ENCODE measurements at places on chromosomes 2 and 18.

GRCh38 chr18:11391661-11392060, 217.7 kb upstream of the SLC35G4 start:
- DNase-seq, result no peak

GRCh38 chr2:219626540-219626939, 890 bp upstream of the SLC4A3 start:
- no peak for DNase-seq

DNA sequence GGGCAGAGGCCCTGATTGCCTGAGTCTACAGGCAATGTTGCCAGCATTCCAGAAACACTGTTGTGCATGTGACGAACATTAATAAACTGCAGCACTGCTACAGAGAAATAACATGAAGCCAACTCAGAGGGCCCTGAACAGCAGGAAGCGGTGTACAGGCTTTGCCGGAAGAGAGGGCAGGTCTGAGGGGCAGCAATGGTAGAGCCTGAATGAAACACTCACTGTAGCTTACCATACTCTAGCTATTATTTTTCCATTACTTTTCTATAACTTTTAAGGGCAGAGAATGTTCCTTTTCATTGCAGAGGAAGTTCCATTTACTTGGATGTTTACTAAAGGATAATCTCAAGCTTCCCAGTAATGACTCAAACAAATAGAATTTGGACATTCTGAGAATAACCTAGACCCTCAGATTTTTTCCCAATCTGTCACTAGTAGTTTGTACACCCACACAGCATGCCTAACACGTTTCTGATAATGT, 150.4 kb downstream of the MTX2 start:
- no peak for DNase-seq

DNA sequence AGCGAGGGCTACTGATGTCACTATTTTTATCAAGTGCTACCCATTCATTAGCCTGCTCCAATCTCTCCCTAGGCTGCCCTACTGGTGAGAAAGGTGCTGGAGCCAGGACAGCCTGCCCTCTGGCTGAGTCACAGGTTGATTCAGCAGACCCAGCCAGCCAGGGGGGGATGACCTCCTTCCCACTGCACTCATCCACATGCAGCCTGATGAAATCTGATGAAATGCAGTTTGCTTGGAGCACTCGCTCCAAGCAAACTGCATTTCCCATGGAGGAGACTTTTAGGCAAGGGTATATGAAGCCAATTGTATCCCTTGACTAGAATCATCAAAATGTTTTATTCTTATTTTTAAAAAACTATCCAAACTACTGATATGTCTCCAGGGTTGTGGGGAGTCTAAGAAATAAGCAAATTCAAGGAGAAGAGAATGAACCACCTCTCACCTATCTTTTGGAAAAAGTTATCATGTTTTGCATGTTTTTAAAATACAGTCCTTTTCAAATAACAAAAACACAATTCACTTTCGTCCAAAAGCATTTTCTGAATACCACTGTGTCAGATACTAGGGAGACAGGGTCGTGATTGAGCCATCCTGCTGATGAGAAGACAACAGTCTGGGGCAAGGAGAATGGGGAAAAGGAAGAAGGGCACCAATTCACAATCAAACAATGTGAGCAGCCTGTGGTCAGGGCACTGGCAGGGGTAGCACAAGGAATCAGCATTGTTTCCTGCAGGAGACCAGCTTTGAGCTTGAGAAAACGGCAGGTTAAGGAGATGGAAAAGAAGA, 128.3 kb downstream of the AFF3 start:
- DNase-seq, result peak; percentile 30

GRCh38 chr18:41576643-41577042, 378.4 kb upstream of the PIK3C3 start:
- no peak for DNase-seq

- no peak for DNase-seq
These were observed 144.9 kb downstream of the KCTD1 start for GRCh38 chr18:26403491-26403890.

GRCh38 chr2:128538396-128538795, 219.7 kb upstream of the HS6ST1 start:
- no peak for DNase-seq

DNA sequence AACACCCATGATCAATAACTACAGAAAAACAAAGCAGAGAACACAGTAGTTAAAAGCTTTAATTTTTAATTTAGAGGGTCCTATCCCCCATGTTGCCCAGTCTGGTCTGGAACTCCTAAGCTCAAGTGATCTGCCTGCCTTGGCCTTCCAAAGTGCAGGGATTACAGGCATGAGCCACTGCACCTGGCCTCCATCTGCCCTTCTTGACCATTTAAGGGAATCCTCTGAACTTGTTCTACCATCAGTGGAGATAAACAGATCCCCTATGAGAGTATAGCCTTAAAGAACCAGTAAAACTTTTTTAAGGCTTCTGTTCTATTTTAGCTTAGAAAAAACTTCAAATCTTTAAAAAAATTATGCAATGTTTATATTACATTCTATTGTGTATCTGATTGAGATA, 13.5 kb upstream of the ATP5MC3 start:
- no peak for DNase-seq

DNA sequence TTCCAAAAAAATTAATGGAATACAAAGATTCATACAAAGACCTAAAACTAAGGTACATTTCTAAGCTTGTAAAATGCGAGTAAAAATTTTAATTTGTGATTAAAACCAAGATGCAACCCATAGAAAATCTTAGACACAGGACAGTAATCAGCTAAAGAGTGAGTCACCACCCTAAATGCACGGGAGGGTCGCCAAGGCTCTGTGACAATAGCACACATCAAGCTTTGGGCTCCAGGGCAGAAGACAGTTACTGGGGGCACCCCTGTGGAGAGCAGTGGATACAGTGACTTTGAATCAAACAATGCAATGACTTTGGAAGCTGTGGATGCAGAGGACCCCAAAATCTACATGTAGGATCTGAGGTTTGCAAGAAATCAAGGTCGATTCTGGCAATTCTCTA, 7.5 kb downstream of the FLACC1 start:
- no peak for DNase-seq

Measured in HuH-7 (cell line).